CD4-positive, alpha-beta T cell treated with Interleukin-17A for 4 hours (primary cell): ENCODE measurements at places on chromosomes 5 and 9.
A peak's percentile ranks its signal among the peaks of the same experiment; 100 is the strongest.

GRCh38 chr5:945691-946551 lies 53.2 kb downstream of the TRIP13 start:
- no peak for DNase-seq

DNA sequence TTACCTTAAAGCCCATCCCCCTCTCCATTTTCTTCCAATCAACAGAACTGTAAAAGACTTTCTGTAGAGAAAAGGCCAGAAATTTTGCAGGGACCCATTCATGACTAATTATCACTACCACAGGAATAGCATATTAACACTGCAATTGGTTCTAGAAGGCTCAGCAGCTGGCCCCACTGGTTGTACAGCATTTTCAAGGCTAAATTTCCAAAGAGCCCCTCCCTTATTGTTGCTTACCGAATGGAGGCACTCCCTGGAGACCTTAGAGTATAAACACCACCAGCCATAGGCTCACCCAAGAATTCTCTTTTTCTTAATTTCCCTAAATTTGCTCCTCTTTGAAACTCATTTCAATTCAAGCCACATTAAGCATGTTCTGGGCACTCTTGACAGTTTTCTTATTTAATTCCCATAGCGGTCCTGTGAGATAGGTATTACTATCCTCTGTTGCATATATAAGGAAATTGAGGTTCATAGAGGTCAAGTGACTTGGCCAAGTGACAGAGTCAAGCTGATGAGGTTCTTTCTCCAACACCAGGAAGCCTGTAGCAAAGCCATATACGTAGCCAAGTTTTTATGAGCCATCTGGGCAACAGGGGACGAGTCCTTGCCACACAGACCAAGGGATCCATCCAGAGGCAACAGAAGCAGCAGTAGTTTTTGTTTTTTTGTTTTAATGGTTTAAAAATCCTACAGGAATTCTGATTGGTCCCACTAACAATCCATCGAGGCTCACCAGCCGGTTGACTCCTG lies 83.9 kb upstream of the NR5A1 start:
- DNase-seq = no peak

DNA sequence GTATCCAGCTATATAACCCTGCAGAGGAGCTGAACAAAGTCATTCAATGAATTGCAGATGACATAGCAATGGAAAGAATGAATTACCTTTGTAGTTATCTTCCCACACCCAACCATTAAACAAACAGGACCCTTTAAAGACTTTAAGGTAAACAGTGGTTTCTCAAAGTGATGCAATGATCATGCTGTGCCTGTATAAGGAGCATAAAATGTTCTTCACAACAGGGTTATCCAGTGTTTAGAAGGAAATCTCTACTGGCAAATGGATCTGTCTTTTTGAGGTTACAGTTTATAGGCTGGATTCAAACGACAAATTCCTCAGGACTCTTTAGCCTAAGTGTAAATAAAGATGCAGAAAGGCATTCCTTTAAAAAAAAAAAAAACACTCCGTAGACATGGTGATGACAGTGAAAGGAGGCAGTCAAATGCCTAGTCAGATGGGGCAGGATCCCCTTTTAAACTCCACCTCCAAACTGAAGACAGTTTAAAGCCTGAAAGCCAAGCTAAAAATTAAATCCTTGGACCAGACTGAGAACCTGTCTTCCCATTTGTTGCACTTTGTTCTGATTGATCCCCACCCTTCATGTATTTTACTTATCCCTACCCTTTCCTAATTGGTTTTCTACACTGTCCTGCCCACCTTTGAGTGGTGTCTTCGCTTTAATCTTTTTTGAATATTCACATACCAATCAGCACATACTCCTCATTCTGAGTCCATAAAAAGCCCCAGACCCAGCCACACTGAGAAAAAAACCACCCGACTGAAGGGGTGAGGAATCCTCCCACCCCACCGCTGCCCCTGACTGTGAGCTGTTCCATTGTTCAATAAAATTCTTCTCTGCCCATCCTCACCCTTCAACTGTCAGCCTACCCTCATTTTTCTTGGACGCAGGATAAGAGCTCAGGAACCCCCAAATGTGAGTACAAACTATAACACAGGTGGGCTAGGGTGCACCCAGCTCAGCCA lies 761.3 kb upstream of the DMAC1 start:
- DNase-seq = no peak

GRCh38 chr5:138757061-138757776 lies 4.0 kb downstream of the CTNNA1 start:
- no peak for DNase-seq

DNA sequence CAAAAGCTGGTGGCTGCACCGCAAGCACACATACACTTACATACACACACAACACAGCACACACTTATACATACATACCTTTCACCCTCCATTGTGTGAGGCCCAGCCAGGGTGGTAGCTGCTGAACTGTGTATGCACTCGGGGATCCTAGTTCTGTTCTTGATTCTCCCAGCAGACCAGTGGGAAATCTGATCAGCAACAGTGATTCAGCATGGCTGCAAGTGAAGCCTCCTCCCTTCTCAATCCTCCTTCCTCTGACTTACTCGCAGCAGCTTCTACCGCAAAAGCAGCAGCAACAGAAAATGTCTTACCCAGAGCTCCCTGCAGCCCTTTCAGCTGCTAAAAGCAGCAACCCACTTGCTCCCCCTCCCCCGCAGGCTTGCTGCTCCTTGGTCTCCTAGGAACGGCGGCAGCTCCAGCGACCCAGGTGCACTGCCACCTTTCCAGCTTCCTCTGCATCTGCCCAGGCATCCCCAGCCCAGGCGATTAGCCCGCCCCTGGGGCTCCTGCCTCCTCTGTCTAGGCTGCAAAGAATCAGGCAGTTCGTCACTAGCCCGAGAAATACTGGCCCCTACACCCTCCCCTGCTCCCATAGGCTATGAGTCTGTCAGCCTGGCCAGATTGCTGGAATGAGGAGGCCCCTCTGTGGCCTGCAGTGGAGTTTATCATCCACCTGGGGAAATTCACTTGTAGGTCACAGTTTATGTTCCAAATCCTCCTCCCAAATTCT lies at the start of gene KLHL3:
Gene KLHL3 (minus strand): TSS at position 535 of the 730 bp plus-strand sequence. CDS start 443 bp downstream, at position 92.
- peak; percentile 69 for DNase-seq

GRCh38 chr5:151458314-151458713 lies 10.9 kb downstream of the SLC36A1 start:
- DNase-seq = no peak

GRCh38 chr5:136038635-136039034 lies 9.8 kb downstream of the TGFBI start:
- no peak for DNase-seq

GRCh38 chr9:74497748-74498620 lies 849 bp downstream of the RORB start:
- DNase-seq = no peak

DNA sequence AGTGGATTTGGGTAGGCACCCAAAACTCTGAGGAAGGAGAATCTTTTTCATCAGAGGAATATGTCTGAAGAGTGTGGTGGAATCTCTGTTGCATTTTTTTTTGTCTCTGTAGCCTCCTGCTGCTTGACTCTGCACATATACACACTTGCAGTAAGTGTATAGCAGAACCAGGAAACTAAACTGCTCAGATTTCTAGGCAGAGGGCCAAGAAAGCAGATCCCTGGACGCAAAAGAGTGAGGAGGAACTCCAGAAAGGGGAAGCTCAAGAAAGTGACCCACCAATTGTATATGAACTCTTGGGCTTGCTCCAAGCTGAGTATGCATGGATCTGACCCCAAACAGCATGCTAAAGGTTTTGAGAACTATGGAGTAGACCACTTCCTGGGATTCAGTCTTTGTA lies 181.8 kb downstream of the GADD45G start:
- no peak for DNase-seq

DNA sequence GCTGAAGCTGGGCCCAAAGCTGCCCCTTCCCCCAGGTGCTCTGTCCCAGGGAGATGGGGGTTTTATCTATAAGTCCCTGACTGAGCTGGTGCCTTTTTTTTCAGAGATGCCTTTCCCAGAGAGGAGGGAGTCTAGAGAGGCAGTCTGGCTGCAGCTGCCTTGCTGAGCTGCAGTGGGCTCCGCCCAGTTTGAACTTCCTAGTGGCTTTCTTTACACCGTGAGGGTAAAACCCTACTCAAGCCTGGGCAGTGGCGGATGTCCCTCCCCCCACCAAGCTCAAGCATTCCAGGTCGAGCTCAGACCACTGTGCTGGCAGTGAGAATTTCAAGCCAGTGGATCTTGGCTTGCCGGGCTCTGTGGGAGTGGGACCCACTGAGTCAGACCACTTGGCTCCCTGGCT lies 41.3 kb downstream of the CAVIN4 start:
- no peak for DNase-seq

DNA sequence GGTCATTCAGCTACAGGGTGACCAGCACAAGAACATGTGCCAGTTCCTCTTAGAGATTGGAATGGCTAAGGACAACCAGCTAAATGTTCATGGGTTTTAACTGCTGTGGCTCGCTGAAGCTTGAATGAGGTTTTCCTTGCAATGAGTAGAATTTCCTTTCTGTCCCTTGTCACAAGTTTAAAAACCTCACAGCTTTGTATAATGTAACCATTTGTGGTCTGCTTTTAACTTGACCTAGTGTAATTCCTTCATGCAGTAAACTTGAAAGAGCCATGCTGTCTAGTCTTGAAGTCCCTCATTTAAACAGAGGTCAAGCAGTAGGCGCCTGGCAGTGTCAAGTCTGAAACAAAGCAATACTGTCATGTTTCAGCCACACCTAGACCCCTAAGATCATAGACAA lies 181.3 kb upstream of the DMRT1 start:
- DNase-seq = no peak

GRCh38 chr5:82832445-82832844 lies 244.7 kb downstream of the TMEM167A start:
- DNase-seq = no peak

DNA sequence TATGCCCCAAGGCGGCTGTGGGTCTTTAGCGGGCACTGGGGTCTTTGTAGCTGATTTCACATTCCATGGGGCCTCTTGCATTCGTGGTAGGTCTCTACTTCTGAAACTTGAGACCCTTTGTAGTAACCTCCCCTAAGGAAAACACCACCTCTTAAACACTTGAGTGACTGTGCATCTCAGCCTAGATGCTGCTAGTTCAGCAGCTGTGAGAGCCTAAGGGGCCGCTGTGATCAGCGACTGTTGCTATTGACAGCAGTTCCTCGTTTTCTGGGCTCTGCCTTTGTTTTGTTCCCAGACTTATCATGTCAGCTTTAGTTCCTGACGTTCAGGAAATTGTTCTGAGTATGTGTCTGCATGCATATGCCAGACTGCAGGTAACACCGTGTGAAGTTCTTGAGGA lies 171.2 kb downstream of the HSPA4 start:
- no peak for DNase-seq

- peak; percentile 31 for DNase-seq
Measured at GRCh38 chr5:14593326-14594021, 11.9 kb downstream of the OTULINL start.

GRCh38 chr9:12162181-12162815 lies 530.9 kb upstream of the TYRP1 start:
- DNase-seq = no peak

- DNase-seq = no peak
Measured at GRCh38 chr9:18347386-18348082, 126.4 kb upstream of the ADAMTSL1 start.

DNA sequence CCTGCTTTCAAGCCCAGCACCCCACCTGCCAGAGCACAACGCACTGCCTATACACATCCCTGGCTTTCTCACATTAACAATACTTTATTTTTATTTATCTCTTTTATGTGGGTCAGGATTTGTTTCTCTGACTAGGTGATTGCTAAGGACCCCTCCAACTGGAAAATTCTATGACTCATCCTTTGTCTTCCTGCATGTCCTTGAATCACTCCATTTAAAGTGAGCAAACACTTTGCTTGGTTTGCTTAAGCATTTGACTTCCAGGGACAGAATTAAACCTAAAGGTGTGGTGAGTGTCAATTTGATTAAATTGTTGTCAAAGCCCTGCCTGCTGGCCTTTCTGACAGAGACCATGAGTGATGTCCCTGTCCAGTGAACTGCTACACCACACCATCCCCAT lies 536.5 kb upstream of the BRINP1 start:
- no peak for DNase-seq

DNA sequence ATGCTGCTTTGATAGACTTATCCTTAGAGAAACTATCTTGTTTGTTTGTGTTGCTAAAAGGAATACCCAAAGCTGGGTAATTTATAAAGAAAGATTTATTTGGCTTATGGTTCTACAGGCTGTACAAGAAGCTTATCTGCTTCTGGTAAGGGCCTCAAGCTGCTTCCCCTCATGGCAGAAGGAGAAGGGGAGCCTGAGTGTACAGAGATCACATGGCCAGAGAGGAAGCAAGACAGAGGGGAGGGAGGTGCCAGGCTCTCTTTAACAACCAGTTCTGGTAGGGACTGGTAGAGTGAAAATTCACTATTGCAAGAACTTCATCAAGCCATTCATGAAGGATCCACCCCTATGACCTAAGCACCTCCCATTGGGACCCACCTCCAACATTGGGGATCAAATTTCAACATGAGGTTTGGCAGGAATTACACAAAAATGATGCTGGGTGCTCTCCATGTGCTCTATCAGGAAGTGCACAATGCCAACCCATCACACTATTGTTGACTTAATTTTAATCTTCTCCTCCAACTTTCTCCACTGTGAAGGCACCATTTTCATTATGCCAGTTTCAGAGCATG lies 115.1 kb upstream of the SHB start:
- no peak for DNase-seq

DNA sequence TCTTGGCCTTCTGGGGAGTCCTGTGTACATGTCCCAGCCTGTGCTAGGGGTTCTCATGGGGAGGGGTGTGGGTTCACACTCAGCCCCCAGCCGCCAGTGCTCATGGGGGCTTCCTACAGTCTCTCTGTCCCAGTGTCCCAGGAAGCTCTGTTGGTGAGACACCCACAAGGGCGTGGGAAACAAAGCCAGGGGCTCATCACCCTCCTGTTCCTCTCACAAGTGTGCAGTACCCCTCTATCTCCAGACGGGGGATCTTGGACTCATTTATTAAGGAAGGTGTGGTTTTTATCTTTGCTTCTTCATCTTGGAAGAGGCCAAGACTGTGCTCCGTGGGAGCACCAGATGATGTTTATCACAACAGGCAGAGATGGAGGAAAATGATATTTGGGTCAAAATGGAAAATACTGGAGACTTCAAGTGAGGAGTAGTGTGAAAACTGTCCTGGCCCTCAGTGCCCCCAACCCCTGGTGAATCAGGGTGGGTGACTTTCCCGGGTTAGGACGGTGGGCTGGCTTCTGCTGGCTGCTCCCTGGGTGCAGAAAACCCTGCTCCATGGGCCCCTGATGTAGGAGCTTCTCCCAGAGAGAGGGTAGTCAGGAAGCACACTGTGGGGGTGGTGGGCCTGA lies 15.2 kb downstream of the TMEM171 start:
- no peak for DNase-seq

GRCh38 chr5:15547261-15547839 lies 47.4 kb downstream of the FBXL7 start:
- no peak for DNase-seq

DNA sequence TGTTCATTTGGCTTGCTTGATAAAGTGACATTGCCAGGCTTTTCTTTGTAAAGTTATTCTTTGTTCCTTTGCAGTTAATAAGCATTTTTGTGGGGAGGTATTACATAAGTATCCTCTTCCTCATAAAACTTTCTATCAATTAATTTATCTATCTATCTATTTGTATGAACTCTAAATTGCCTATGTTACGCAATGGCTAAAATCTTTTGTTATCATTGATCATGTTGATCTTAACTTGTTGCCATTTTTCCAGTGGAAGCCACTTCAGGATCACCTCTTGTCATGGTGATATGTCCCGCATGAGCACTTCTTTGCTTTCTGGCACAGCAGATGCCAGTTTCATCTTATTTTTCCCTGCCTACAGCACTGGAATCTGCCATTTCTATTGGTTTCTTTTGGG lies 436.7 kb upstream of the KIF2A start:
- no peak for DNase-seq

GRCh38 chr5:119269061-119269944 lies 86.5 kb upstream of the TNFAIP8 start:
- peak; percentile 61 for DNase-seq
